Activated CD8-positive, alpha-beta memory T cell treated with anti-CD3 and anti-CD28 coated beads for 4 hours (primary cell): ENCODE measurements at places on chromosomes 5 and 9.

GRCh38 chr9:95025213-95026147, 292.0 kb downstream of the FANCC start:
- DNase-seq: no peak

GRCh38 chr5:150618163-150618562, 22.3 kb upstream of the SYNPO start:
- no peak for DNase-seq

- no peak for DNase-seq
These were observed at the start of gene OCLN for GRCh38 chr5:69492391-69492922. OCLN (plus strand) TSS chr5:69492790; CDS start chr5:69504245, 11,455 bp downstream.

DNA sequence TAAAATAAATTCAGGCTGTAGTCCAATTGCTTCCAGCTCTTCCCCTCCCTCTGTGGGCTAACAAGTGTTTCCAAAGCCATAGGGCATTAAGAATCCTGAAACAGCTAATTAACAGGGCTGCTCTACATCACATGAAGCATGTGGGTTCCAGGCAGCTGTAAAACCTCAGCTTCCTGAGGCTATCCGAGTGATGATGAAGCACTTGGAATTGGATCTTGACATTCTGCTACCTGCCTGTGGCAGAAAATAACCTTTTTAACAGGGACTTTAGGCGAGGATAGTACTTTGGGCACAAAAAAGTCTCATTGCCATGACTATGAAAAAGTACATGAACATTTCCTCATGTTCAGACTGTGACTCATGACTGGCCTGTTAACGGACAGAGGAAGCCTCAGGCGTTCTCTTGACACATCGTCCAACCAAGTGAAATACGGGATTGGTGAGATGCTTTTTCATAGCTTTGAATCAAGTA, 107.2 kb downstream of the PDE4D start:
- DNase-seq: no peak

DNA sequence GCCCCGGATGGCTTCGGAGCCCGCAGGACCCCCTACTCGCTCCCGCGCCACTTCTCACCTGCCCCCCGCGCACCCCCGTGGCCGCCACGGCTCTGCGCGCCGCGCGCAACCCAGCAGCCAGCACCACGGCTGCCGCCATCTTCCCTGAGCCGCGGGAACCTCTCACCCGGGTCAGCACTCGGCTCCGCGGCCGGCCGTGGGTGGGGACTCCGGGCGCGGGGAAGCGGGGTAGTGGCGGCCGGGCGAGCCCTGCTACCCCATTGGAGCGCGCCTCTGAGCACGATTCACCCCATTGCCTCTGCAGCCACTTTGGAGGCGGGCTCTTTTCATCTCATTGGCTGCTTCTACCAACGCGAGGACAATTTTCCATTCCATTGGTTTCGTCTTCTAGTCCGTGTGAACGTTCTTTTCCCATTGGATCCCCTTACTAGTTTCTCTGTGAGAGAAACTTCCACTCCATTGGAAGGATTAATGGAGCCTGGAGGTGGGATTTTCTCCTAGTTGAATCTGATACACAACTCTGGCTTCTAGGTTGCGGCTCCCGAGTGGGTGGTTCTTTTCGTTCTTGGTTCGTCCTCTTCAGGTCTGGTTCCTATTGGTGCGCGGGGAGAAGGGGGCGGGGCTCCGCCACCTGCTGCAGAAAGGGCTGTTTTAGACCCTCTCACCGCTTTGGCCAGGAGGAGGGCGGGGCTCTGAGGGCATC, at the start of gene HINT2:
TSS of gene HINT2 (minus strand) at position 202 of the 703 bp plus-strand sequence. CDS start at position 139, 63 bp downstream.
- peak; percentile 97 for DNase-seq

- DNase-seq: no peak
These were observed 86.6 kb upstream of the SAP30L start for GRCh38 chr5:154359221-154359573.

DNA sequence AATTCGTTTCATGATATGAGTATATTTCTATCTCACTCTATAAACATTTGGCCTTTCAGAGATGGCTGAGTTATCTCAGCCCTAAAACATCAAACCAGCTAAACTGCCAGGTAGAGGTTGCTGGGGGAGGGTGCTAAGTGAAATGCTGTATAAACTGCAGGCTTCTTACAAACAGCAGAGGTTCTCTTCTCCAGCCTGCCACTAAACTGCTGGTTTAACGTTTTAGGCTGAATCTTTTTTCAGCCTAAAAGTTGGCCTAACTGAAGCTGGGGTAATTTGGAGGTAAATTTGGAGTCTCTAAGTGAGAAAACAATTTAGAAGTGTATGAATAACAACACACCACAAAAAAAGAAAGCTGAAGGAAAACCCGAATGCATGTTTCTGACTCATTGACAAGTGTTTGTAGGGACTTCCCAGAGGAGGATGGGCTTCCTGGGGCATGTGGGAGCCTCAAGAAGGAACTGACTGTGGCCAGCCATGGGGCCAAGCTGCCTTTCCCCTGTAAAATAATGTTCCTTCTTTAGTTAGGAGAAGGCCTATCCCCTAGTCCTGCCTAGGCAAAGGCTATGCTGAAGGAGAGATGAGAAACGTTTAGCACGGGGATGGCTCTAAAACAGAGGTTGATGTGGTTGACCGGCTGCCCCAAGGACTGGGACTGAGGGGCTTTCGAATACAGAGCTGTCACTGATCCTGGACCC, 44.3 kb downstream of the SLC28A3 start:
- peak; percentile 5 for DNase-seq

GRCh38 chr5:86971034-86971571, 296.6 kb upstream of the RASA1 start:
- no peak for DNase-seq

- no peak for DNase-seq
These were observed at the start of gene OLFML2A for GRCh38 chr9:124776954-124777648. OLFML2A (plus strand) TSS chr9:124777133; CDS start chr9:124777271, 138 bp downstream.

- no peak for DNase-seq
These were observed 101.6 kb downstream of the GABBR2 start for GRCh38 chr9:98607152-98607551.

DNA sequence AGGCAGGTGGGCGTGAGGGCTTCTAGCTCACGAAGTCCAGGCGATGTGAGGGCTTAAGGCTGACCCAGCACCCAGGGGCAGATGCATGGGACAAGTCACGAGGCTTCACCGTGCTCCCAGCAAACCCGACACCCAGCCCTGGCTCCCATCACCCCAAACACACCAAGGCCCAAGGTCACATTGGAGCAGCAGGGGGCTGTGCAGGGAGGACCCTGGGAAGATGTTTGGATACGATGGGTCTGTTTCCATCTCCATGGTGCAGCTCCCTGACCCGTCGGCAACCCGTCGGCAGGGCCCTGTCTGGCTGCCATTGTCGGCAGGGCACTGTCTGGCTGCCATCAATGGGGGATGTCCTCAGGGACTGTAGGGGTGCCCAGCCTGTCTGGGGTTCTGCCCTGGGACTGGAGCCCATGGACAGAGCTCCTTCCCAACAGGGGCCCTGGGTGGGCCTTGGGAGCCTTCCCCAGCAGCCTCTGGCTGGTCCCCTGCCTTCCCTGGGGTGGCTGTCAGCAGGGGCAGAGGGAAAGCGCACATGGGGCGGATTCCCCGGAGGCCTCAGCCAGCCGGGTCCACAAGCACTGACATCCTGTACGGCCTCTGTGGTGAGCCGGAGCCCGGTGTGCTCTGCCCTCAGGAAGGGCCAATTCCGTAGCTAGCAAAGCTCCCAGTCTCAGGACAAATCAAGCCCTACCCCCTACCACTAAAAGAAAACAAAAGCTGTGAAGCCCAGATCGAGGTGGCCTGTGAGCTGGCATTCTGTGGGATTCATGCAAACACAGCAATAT, 47.1 kb downstream of the NACC2 start:
- DNase-seq: no peak

DNA sequence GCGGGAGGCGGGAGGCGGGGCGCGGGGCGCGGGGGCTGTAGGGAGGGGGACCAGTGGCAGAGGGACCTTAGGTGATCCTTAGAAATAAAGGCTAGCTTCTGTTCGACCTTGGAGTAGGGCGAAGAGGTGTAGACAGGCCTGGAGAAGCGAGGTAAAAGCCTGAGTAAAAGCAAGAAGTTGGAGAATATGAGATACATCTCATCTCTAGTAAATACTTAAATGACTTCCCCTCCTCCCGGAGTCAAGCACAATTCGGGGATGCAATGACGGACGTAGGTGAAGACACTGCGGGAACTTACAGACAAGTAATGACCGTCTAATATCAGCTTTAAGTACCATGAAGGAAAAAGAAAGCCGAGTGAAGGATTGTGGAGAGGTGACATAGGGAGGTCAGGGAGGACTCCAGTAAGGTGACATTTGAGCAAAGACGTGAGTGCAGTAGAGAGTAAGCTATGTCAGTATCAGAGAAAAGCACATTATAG, 466 bp downstream of the SMC2 start:
- DNase-seq: no peak

GRCh38 chr9:109934136-109934856, 154.3 kb downstream of the PALM2AKAP2 start:
- no peak for DNase-seq

- DNase-seq: no peak
These were observed 24.6 kb downstream of the UBAP1 start for GRCh38 chr9:34203275-34203991.

GRCh38 chr5:93385655-93386054, 195.4 kb downstream of the NR2F1-AS1 start:
- no peak for DNase-seq

GRCh38 chr5:58545912-58546311, 37.0 kb upstream of the RAB3C start:
- DNase-seq: no peak

DNA sequence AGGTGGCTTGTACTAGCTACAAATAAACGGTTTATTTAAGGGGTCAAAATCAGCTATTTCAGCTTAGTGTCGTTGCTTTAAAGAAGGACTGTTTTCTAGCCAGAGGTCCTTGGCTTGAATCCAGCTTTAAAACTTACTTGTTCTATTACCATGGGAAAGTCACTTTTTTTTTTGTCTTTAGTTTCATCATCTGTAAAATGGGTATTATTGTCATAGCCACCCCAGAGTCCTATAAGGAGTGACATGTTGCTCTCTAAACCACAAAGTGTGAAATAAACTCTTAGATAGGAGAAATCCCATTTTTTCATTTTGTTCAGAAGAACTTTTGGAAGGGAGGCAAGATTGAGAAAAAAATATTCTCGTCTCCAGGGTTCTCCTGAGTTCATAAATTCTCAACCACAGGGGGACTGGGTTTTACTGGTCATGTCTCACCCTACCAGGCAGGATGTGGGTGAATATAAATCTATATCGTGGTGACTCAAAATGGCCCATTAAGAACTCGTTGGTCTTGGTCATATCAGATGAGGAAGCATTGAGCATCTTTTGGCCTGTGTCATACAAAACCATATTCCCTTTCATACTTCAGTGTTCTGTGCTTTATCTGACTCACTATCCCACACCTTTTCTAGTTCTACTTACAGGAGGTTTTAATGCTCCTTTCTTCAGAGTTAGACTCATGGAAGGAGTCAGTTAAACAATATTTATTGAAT, 202.7 kb upstream of the NR3C1 start:
- no peak for DNase-seq

GRCh38 chr5:35685161-35685560, 67.5 kb downstream of the SPEF2 start:
- no peak for DNase-seq

- no peak for DNase-seq
These were observed 368.7 kb upstream of the ZNF608 start for GRCh38 chr5:125115195-125115525.

DNA sequence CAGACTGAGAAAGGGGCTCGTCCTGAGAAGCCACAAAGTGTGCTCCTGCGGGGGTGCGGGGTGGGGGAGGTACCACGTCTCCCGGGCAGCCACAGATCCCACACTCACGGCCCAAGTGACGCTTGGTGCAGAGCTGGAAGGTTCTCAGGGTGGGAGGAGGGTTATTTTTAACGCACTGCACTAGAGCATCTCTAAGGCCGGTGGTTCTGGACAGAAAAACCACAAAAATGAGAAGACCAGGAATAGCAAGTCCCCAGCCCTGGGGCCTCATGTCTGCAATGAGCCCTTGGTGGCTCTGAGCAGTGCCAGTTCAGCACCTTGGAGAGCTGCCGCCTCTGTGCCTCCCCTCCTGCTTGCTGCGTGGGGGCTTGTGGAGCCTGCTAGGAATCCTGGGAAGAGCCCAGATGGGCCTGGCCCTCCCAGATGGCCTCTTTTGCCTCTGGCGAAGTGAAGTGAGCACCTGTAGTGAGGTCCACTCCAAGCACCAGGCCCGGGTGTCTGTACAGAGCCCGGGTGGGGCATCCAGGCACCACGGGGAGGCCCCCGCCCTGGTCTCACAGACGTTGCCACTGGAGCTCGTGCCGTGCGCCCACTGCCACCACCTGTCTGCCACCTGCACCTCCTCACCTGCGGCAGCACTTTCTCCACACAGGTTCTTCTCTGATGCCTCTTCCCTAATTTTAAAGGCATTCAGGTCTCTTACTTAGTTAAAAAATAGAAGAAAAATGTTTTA, 48.9 kb upstream of the CACNA1B start:
- DNase-seq: no peak

DNA sequence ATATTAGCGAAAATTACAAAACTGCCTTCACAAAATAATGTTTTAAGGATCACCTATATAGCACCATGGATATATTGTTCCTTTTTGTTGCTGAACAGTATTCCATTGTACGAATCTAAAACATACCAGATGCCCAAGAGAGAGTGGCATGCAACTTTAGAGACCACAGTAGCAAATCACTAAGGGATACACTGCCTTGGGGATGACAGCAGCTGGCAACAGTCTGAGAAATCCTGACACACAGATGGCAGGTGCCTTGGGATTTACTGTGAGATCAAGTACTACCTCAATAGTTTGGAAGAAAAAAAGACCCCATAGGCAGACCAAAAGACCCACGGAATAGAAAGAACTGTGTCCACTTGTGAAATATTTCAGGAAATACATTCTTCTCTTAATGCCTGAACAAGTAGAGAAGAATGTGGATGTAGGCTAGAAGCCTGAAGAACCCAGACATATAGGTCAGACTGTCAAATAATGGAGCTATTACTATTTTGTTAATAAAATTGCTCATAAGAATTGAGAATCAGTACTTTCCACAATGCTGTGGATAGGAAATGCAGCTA, 53.4 kb downstream of the PLPP1 start:
- DNase-seq: no peak

- no peak for DNase-seq
These were observed 8.7 kb downstream of the PCDH1 start for GRCh38 chr5:141869514-141869913.

- DNase-seq: no peak
These were observed 1006.9 kb downstream of the CDH9 start for GRCh38 chr5:26031481-26031880.

GRCh38 chr9:98187926-98188325, 4.5 kb downstream of the CORO2A start:
- no peak for DNase-seq

DNA sequence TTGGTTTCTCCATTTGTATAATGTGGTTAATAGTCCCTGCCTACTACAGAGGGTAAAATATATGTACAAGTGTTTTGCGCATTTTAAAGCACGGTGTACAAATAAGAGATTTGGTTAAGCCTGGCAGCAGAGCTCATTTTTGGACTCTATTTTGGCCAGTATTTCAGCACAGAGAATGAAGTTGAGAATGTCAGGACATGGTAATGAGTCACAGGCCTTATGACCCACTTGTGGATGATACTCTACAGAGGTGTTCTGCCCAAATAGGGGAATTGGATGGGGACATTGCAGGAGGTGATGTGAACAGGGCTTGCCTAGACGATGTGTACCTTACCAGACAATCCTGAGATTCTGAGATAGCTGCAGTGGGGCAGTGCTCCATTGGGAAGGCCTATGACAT, 50.6 kb downstream of the MELK start:
- no peak for DNase-seq
